ENCODE measurements at places on chromosomes 7 and 10. TPM values are rescaled to one million over a fixed set of nuclear protein-coding genes. Genes with fewer than 3 reads are reported as not detected.

DNA sequence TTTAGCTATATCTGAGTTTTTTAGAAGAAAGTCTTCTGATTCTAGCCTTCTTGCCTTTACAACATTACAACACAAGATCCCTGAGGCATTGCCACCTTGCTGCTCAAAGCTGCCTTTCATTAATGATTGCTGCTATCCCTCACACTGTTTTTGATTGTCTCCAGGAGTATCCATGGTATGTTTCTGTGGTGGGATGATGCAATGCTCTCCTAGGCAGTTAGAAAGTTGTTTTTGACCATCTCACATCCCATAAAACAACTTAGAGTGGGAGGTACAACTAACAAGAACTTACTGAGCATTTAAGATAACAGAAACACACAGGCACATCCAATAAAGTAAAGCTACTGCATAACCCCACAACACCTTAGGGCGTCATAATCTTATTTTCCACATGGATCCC is 1156.0 kb upstream of the LRRTM3 start:
- no peaks in the 10 kb centered on the region for H3K36me3 ChIP-seq
- no peaks in the 10 kb centered on the region for H3K27me3 ChIP-seq
- H3K4me3 ChIP-seq = no peak overlapping the region
- H3K4me1 ChIP-seq = no peaks in the 10 kb centered on the region

DNA sequence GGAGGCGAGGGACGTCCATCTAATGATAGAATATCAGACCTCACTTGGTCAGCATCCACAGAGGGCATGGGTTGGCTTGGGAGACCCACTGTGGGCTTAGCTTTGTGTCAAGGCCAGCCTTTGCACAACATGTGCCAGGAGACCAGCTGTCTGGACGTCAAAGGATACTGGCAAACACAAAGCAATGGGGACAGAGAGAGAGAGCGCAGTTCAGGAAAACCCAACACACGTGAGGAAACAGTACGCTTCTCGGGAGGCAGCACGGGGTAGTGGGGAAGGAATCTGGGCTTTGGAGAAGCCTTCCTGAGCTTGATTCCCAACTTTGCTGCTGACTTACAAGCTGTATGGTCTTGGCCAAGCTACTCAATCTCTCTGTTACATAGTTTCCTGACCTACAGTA is 14.7 kb downstream of the PRLHR start:
- H3K36me3 ChIP-seq = no peaks in the 10 kb centered on the region
- no peak overlapping the region for H3K4me3 ChIP-seq
- H3K27me3 ChIP-seq = peaks cover 15% of the 10 kb centered on the region
- H3K4me1 ChIP-seq = no peaks in the 10 kb centered on the region
- no peak for DNase-seq

GRCh38 chr10:23419201-23419600 is 19.7 kb upstream of the OTUD1 start:
- H3K4me1 ChIP-seq = no peaks in the 10 kb centered on the region
- no peaks in the 10 kb centered on the region for H3K36me3 ChIP-seq
- no peak overlapping the region for H3K4me3 ChIP-seq
- H3K27ac ChIP-seq = no peak overlapping the region
- DNase-seq = no peak

GRCh38 chr10:63976538-63976937 is 455.3 kb downstream of the REEP3 start:
- H3K4me3 ChIP-seq = no peak overlapping the region
- no peaks in the 10 kb centered on the region for H3K27me3 ChIP-seq
- no peaks in the 10 kb centered on the region for H3K36me3 ChIP-seq
- H3K4me1 ChIP-seq = no peaks in the 10 kb centered on the region

Gene PRKAR2B
- 15.2 TPM for total RNA-seq

Gene NRAP
- total RNA-seq = 1,353 TPM
